ENCODE measurements at places on chromosomes 1 and 21.

DNA sequence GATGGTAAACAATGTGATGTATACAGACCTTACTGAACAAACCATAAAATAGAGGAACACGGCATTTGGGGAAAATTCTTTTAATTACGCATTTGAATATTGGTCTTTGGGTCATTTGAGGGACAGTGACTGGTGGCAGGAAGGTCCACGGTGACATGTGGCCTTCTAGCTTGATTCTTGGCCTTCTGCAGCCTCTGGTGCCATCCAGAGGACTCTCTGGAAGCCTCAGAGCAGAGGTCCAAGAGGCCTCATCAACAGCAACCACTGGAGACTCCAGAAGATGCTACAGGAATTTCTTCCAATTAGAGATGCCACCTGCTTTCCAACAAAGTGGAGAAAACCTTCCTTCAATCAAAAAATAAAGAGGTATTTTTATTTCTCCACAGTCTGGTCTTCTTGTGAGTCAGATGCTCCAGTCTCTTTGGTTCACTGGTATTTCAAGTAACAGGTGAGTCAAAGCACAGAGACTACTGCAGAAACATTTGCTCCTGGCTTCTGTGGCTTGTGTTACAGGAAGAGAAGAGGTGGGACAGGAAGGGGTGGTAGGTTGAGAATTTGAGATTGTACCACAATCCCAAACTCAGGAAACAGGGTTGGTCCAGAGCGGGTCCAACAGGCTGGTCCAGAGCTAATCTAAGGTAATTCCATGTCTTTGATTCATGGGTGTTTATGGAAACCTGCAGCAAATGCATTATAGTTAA is 2.7 kb upstream of the F5 start:
- DNase-seq: peak; percentile 24

GRCh38 chr1:6627841-6628545 is 3.3 kb downstream of the THAP3 start:
- DNase-seq: no peak

DNA sequence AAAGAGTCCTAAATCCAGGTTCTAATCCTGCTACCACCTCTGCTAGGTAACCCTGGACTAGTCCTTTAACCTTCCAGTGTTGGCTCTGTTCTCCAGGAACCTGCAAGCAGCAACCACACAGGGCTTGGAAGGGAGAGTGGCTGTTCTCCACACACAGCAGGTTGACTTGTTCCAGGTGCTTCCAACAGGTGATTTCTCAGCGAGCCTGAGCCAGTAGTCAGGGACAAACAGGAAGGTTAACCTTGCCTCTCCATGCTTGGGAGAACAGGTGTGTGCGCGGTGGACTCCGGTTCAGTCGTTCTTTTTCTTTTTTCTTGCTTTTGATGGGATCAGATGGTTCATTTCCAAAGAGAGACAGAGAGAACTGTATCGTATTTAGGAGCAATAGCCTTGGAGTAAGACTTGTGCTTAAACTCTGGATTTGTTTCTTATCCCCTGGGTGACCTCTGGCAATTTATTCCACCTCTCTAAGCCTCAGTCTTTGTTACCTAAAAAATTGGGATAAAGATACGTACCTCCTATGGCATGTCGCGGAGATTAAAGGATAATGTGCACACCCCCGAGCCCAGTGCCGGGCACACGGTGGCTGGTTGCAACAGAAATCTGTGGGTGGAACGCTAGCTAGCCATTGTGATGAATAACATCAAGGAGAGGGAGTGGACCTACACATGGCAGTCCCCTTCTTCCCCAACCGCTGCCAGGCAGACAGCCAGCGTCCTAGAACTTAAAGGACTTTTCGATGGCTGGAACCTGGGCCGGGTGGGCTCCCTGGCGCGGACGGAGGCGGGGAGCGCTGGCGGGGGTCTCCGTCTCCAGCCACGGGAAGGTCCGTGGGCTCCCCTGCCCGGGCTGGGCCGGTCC is 583 bp upstream of the CACHD1 start:
- no peak for DNase-seq

- DNase-seq: no peak
Measured at GRCh38 chr1:234489007-234489697, 10.2 kb upstream of the TARBP1 start.

DNA sequence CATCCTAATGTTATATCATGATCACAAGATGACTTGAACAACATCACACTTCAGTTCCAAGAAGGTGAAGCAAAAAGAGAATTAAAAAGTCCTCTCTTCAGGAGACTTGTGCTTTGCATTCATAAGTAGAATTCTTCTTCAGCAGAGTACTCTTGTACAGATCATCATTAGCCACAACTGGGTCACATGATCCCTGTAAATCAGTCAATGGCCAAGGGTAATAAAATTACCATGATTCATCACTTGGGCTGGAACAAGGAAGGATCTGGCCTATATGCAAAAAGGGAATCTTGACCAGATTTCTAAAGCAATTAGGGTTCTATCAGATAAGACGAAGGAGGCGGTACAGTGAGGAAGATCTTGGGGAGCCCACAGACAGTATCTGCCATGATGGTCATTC is 458.0 kb upstream of the DEPDC1 start:
- DNase-seq: no peak

GRCh38 chr1:27633640-27634176 is 1.3 kb downstream of the FGR start:
- no peak for DNase-seq

DNA sequence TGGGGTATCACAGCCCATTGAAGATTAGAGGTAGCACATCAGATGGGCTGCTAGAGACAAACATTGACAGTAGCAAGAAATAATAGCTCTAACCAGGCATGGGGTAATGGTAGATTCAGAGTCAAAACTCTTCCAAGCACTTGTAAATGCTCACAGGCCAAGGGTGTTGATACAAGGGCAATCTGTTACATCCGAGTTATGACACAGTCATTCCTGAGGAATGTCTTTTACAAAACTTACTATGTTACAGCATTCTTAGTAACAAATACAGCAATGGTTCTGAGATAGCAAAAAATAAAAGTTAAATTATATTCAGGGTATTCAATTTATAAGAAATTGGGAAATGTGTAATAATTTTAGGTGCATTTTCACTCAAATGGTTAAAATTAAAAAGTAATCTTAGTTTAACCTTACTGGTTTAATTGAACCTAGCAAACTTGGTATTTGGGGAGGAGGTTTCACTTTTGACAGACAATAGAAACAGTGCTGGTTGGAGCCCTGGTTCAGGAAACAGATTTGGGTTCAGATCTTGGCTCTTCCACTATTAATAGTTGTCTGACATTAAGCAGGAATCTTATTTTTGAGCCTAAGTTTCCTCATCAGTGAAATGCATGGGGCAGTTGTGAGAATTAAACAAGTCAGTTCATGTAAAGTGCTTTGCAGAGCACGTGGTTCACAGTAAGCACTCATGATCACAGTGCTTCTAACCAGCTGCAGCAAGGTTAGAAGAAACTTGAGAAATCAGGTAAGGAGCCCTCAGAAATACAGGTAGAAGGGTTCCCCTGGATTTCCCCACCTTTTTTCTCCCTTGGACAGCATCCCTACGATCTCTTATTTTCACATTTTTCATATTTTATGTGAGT is 4.4 kb downstream of the ST3GAL3 start:
- no peak for DNase-seq

DNA sequence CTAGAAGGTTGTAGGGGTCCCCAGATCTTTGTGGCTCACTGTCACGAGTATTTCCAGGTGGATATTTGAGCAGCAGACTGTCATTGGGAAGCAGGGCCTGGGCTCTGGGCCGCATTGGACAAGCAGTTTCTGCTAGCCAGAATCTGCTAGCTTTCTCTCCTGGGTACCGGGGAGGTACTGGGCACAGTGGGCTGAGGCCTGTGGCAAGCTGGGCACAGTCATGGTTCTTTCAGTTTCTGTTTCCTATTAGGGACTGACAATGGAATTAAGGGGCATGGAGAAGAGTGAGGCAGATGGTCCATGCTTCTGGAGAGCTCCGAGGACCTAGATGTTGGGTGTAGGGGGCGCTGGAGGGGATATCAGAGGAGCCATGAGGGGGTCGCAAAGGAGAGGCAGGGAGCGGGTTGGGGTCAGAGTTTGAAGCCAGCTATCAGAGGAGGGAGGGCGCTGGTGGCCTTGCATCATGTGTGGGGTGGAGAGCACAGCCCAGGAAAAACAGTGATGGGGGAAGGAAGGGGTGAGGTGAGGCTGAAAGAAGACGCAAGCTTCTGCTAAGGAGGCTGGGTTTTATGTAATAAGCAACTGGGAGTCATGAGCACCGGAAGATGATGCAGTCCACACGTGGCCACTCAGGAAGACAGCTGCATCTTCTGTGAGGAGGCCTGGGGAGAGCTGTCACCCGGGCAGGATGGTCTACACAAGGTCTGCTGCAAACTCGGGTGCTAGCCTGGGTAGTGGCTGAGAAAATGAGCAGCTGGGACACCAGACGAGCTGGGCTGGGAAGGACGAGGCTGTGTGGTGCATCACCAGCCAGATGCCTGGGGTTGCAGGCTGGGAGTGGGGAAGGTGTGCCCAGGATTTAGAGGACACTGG is 72.7 kb downstream of the IER5 start:
- no peak for DNase-seq

GRCh38 chr1:231913493-231913892 is 286.9 kb downstream of the DISC1 start:
- no peak for DNase-seq

DNA sequence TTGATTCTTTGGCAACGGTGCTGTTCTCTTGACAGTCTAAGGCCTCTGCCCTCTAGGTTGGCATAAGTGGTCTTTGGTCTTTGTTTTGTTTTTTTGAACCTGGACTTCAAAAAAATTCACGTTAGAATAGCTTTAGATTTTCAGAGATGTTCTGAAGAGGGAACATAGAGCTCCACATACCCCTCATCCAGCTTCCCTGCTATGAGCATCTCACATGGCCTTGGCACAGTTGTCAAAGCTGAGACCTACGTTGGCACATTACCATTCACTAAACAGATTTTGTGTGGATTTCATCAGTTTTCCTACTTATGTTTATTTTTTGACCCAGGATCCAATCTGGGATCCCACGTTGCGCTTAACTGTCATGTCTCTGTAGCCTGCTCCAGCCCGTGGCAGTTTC is 60.8 kb downstream of the ARHGEF10L start:
- no peak for DNase-seq

DNA sequence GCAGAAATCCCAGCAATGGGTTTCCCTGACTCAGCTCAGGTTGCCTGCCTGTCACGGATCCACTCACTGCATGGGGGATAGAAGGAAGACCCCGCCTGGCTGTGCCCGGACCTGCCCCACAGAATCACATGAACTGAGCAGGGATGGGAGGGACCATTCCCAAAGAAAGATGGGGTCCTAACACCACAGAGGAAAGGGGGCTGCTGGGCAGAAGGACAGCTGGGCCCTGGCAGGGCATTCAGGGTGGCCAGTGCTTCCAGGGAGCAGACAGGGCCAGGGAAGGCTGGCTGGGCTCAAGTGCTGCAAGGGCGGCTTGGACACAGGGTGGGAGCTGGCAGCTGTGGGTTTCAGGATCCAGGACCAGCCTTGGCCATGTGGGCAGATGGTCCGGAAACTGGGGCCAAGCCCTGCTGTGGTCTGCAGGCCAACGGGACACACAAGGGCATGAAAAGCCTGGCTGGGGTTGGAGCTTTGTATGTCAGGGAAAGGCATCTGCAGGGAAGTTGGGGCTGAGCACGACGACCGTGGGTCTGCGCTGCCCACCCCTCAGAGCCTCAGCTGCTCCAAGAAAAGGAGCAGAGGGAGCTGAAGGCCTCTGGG is 723.9 kb downstream of the PTPRU start:
- no peak for DNase-seq

DNA sequence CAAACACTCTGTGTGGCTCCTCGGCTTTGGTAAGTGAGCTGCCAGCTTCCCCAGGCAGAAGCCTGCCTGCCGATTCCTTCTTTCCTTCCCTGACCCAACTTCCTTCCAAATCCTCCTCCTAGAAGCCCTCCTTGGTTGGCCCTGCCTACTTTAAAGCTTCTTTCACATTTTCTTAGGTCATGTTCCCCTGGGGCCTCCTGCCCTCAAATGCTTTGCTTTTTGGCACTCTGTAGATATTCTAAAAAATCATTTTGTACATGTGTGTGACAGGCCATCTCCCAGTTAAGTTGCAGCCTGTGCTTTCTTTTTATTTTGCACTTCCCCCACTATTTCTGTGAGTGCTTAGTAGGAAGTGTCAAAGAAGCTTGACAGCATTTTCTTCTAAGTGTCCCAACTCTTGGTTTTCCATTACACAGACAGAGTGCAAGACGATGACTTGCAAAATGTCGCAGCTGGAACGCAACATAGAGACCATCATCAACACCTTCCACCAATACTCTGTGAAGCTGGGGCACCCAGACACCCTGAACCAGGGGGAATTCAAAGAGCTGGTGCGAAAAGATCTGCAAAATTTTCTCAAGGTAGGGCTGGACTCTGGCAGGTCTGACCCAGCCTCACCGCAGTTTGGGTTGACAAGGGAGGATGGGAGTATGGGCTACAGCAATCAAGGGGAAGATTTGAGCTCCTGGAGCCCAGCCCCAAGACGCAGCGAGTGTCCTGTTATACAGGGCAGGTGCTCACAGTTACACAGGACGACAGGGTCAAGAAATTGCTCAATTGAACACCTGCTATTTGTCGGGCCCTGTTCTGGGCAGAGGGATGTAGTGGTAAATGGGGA is at the start of gene S100A9:
Gene S100A9, plus strand, starts transcription at position 2 of the 838 bp plus-strand sequence. Its CDS starts 430 bp downstream, at position 432.
- DNase-seq: no peak

- DNase-seq: no peak
Measured at GRCh38 chr1:59039551-59039950, 255.7 kb upstream of the JUN start.

DNA sequence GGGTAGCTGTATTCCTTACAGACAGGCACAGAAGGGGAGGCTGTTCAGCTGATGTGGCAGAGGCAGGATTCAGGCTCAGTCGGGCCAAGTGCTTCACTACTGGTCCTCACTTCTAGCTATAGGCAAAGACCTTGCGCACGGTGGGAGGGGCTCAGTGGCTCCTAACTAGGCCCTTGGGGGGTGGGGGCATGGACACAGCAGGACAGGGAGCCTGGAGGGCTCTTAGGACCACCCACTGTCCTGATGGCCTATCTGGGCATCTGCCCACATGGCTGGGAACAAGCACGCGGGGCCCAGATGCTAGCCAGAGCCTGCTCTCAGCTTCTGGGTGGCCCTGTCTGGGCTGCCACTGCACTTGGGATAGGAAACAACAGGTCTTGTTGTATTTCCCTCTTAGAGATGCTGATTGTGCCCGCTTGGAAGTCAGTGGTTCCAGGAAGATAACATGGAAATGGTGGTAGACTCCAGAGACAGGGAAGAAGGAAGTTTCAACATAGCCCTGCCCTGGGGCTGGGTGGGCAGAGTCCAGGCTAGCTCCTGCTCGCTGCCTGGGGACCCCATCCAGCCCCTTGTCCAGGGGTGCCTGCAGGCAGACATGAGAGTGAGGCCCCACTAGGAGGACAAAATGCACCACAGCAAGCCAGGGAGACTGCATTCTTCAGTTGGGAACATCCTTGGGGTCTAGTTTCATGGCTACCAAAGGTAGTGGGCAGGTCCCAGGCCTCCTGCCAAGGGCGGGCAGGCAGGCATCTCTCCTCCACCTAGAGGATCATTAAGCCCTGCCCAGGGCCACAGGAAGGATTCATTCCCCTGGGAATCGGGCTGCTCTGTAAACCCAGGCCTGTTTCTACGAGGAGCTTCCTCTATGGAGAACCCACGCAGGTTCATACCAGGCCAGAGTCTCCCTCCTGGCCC is 102.5 kb downstream of the BCAR3 start:
- no peak for DNase-seq

GRCh38 chr1:211833174-211833820 is 2.7 kb upstream of the LPGAT1 start:
- no peak for DNase-seq
